ENCODE measurements at places on chromosomes 5 and 9. TPM values are rescaled to one million over a fixed set of nuclear protein-coding genes. Genes with fewer than 3 reads are reported as not detected.

GRCh38 chr9:72648324-72649126, 127.1 kb downstream of the TMC1 start:
- H3K4me3 ChIP-seq: no peak overlapping the region
- peaks cover 41% of the 10 kb centered on the region for H3K27me3 ChIP-seq
- H3K27ac ChIP-seq: no peak overlapping the region

DNA sequence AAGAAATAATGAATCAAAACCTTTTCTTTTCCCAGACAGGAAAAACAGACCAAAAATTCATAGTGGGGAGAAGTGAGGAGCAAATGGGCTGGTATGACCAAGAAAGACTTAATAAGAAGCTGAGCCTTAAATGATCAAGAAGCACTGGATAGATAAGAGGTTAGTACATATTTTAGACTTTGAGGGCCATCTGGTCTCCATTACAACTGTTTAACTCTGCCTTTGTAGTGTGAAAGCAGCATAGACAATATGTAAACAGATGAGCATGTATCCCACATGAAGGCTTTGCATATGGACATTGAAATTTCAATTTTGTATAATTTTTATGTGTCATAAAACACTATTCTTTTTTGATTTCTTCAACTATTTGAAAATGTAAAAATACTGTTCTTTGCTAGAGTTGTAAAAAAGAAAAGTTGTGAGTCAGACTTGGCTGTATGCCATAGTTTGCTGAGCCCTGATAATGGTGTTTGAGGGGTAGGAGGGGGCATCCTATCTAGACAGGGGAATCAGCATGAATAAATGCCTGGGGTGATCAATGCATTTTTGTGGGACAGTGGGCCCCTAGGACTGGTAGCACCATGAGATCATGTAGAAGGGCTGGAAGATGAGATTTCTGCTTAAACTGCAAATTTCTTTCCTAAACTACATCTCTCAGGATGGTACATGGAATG, 91.8 kb upstream of the GPR151 start:
- no peak overlapping the region for H3K27ac ChIP-seq
- no peak overlapping the region for H3K4me3 ChIP-seq
- H3K4me1 ChIP-seq: no peaks in the 10 kb centered on the region

DNA sequence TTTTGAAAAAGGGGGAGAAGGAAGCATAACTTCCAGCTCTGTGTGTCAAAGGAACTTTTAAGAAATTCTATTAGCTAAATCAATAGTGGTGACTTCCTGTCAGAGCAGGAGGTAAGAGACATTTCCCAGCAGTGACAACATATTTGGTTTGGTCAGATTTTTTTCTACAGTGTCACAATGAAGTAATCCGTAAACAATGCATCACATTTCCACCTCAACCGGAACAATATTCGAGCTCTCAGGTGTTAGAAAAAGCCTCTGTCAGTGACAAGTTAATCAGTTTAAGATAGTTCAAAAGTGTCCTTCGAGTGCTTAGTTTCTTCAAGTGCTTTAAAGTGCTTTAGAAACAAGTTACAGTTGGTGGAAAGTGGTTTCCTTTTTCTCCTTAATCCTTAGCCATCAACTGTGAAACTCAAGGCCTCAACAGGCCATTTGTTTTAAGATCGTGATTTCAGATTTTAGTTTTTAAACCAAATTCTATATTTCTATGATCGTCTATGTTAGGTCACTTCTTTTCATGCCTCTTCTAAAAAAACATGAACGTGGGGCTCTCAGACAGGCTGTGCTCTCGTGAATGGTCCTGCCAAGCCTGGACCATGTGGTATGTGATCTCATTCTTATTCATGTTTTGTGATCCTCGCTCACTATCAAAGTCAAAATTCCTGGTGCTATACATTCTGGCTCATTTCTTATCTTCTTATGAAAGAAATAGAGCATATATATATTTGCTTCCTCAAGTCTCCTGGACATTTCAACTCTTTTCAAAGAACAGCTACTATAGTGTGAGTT, 181.9 kb upstream of the HMHB1 start:
- no peaks in the 10 kb centered on the region for H3K27me3 ChIP-seq
- peaks cover 15% of the 10 kb centered on the region for H3K4me1 ChIP-seq

GRCh38 chr5:145978708-145979107, 42.3 kb downstream of the SH3RF2 start:
- peak overlapping the region; percentile 27 for H3K27ac ChIP-seq
- peaks cover 51% of the 10 kb centered on the region for H3K4me1 ChIP-seq
- H3K36me3 ChIP-seq: no peaks in the 10 kb centered on the region
- no peaks in the 10 kb centered on the region for H3K27me3 ChIP-seq
- DNase-seq: no peak

IFNA13 gene
- not detected for total RNA-seq

Measured in chondrocyte (in vitro differentiated cells).